Cortex of kidney (tissue), 1 donor: ENCODE measurements at places on chromosomes 3 and 15.

DNA sequence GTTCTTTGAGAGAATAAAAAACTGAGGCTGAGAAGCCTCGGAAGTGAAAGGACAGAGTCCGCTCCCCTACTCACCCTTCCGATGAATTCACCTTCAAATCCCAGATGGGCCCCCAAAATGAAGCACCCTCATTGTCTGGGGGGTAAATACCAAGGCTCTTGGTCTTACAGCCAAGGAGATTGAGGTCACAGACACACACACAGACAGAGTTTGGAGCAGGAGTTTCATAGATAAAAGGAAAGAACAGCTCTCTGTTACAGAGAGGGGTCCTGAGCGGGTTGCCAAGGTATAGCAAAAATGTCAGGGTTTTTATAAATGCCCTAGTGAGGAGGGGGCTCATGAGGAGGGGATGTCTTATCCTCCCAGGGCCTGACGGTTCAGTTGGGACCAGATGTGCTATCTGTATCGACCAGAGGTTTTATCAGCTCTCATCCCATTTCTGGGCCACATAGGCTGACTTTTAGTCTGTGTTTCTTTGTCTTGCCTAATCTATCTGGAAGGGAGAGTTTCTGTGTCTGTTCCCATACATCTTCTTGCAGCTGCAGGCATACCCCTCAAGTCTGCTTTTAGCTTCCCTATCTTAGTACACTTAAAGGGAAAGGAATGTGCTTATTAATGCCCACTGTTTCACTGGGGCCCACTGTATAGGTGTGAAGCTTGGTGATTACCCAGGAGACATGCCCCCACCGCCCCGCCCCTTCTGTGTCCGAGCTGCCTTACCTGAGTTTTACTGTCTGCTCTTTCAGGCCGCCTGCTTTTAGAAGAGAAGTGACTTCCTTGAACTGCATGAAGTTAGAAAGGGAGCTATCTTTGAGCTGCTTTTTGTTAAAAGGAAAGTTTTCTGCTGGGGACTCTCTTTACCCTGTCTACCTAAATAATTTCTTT, 66.8 kb upstream of the ATP11B start:
- no peak for DNase-seq

- no peak for DNase-seq
These were observed at the start of gene HRH1 for GRCh38 chr3:11154036-11154952. HRH1 (plus strand) TSS chr3:11154493; CDS start chr3:11259038, 104,545 bp downstream.

- DNase-seq, result no peak
These were observed 37.5 kb upstream of the ESYT3 start for GRCh38 chr3:138396752-138397410.

GRCh38 chr3:162704238-162704637, 1207.6 kb downstream of the OTOL1 start:
- no peak for DNase-seq

DNA sequence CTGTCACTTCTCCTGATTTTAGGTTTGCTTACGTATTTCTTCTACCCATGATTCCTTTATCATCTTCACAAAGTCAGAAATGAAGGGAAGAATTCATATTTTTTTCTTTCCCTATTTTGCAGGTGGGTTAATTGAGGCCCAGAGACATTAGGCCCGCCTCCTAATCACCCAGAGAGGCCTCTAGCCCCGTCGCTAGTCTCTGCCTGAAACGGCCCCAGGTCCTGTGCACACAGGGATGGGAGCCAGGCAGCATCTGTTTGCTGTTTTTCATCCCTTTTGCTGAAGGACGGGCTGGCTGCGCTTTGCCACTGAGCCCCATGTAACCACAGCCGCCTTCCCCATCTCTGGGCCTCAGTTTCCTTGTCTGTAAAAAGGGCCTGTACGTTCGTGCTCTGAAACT, 135.9 kb downstream of the FBLN2 start:
- DNase-seq, result no peak

GRCh38 chr3:129025691-129026435, 24.8 kb downstream of the EFCC1 start:
- DNase-seq, result no peak

- DNase-seq, result no peak
These were observed 341.3 kb upstream of the DPPA4 start for GRCh38 chr3:109678600-109678999.

DNA sequence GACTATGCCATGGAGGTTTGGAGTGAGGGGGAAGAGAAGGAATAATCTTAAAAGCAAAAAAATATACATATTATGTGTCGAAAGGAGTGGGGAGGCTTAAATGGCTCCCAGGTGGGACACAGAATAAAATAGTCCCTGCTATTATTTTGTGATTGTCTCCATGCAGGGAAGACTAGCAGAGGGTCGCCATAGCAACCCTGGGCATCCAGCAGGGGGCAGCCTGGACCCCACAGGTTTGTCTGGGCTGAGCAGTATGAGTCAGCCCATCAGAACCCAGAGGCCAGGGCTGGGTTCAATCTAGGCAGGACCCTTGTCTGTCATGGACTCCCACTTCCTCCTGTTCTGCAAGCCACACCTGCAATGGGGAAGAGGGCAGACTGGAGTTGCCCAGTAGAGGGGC, 17.6 kb upstream of the LINGO1 start:
- no peak for DNase-seq

- no peak for DNase-seq
These were observed 12.4 kb downstream of the ITGA11 start for GRCh38 chr15:68419301-68420175.

- DNase-seq, result no peak
These were observed 68.0 kb downstream of the VGLL4 start for GRCh38 chr3:11575677-11576076.

- no peak for DNase-seq
These were observed 112.2 kb upstream of the C3orf80 start for GRCh38 chr3:160112996-160113395.

DNA sequence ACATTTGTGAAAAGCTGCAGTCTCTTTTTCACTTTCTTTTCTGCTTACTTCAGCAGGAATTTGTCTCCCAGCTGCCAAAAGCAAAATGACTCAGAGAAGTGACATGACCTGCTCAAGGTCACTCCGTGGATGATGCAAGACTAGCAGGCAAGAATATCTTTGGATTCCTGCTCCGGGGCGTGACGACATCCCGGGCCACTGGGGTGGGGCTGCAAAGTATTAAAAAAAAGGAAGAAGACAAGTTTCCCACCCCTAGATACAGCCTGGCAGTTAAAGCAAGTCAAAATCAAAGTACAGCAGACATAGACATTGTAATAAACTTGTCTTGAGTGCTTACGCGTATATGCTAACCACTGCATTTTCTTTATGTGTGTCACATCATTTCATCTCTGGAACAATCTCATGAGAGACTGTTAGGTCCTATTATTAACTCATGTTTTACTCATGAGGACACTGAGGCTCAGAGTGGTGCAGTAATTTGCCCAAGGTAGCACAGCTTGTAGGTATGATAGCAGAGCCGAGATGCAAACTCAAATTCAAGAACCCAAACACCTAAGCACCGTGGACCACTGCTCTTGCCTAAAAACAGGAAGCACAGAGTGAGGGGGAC, 485.2 kb upstream of the PROK2 start:
- DNase-seq, result no peak

DNA sequence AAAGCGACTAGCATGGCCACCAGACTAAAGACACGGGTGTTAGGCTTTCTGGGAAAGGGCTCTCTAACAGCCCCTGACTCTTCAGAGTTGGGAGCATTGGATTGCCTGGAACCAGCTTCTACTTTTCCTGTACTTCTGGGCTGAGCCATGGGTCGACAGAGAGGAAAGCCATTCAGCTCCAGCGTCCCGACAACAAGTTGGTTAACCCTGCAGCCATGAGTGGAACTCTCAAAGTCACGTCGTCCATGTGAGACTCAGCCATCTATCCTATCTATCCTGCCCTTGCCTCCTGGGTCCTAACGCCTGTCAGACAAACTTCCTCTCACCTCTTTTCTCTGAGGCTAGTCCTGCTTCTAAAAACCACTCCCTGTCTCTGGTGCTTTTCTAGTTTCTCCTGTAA, 32.6 kb upstream of the TBC1D5 start:
- DNase-seq, result no peak
